Amniotic epithelial cell (primary cell): ENCODE measurements at places on chromosomes 6 and 20.

GRCh38 chr20:52425701-52426100, 234.1 kb upstream of the ZFP64 start:
- no peak for DNase-seq

GRCh38 chr6:24951811-24952299, 16.1 kb upstream of the RIPOR2 start:
- peak; percentile 14 for DNase-seq

- peak; percentile 51 for DNase-seq
Measured at GRCh38 chr6:113560908-113561307, 296.2 kb upstream of the MARCKS start.

DNA sequence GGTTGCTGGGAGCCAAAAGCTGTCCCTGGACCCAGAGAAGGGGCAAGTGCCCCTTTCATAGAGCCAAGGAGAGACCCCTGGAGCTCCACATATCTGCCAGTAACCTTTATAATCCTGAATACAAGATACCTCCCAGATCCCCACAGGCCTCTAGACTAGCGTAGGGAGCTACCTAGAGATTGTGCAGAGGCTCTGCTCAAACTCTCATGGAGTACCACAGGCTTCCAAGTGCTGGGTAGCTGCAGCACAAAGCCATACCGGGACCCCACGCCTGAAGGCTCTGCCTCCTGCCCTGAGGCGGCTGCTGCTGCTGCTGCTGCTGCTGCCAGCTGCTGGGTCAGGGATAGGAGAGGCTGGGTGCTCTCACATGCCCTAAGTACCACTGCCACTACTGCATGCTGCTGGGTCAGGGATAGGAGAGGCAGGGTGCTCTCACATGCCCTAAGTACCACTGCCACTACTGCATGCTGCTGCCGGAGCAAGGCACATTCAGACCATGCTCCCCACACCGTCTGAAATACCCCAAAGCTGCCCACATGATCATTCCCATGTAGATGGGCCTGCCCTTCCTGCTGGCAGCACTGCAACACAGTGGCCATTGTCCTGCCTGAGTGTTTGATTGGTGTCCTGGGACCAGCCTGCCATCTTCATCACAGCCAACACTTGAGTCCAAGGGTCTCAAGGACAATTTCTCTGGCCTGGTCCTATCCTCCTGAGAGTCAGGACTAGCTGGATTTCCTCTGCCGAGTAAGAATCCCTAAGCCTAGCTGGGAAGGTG, 1434.3 kb upstream of the ADGRB3 start:
- no peak for DNase-seq

- DNase-seq = no peak
Measured at GRCh38 chr20:46808565-46808964, 86.1 kb upstream of the EYA2 start.

DNA sequence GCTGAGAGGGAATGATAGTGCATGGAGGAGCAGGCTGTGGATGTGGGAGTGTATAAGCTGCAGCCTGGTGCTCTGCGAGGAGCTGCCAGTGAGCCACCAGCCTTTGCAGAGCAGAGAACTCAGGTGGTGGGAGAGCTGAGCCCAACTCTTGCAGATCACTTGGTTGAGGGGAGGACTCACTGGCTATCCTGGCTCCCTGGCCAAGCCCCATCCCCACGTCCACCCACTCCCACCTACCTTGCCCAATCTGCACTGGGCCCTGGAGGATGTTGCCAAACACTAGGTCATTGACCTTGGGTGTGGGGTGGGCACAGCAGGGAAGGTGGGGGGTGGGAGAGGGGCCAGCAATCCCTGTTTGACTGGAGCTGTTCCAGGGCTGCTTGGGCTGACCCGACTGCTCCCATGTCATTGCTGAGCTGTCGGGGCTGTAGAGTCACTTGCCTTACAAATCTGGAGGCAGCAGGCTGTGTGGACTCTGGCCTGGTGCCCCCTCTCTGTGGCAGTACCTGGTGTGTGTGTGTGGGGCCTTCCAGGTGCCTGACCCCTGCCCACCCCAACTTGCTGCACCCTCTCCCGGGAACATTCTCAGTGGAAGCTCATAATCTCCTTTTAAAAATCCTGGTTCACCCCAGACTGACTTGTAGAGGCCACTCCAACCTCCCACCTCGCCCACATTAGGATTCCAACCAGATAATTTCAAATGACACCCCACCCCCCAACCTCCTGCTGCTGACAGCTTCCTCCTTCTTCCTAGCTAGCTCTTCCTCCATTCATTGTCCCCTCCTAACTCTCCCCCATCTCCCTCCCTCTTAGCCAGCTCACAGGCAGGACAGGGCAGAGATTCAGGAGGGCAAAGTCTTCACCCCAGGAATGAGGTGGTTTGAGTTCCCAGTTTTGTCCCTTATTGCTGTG, 162.3 kb downstream of the MRPL14 start:
- no peak for DNase-seq

DNA sequence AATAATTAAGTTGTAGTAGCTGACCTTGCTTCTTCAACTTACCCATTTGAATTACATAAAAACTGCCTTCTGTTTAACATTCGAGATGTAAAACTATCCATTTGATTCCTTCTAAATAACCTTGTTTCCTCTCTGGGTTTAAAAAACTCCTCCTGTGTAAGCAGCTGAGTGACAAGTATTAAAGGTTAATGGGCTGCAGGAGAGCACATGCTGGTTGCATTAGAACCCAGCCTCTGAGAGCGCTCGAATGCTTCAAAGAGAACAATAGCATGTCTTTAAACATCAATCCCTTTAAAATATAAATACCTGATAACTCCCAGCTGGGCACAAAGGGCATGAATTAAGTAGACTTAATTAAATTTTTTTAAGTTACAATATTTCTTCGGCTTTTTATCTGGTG, 215.8 kb downstream of the EYA4 start:
- DNase-seq = no peak

- DNase-seq = no peak
Measured at GRCh38 chr6:56243518-56244070, 3.8 kb downstream of the COL21A1 start.

GRCh38 chr20:39751557-39752137, 789.5 kb downstream of the DHX35 start:
- no peak for DNase-seq

DNA sequence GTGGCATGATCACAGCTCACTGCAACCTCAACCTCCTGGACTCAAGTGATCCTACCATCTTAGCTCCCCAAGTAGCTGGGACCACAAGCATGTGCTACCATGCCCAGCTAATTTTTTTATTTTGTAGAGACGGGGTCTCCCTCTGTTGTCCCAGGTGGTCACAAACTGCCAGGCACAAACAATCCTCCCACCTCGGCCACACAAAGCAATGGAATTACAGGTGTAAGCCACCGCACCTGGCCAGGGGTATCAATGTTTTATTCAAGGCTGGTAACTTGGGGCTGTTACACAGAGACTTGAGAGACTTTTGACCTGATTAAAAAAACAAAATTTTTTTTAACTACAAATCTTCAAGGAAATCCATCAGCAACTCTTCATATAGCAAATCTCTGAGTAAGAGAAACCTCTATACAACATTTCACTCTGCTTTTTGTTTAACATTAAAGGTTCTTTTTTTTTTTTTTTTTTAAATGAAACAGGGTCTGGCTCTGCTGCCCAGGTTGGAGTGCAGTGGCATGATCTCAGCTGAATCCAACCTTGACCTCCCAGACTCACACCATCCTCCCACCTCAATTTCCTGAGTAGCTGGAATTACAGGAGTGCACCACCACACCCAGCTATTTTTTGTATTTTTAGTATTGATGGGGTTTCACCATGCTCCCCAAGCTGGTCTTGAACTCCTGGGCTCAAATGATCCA, 5.9 kb downstream of the EIF2S2 start:
- DNase-seq = no peak

GRCh38 chr20:1474817-1475603, 8.4 kb upstream of the NSFL1C start:
- no peak for DNase-seq

DNA sequence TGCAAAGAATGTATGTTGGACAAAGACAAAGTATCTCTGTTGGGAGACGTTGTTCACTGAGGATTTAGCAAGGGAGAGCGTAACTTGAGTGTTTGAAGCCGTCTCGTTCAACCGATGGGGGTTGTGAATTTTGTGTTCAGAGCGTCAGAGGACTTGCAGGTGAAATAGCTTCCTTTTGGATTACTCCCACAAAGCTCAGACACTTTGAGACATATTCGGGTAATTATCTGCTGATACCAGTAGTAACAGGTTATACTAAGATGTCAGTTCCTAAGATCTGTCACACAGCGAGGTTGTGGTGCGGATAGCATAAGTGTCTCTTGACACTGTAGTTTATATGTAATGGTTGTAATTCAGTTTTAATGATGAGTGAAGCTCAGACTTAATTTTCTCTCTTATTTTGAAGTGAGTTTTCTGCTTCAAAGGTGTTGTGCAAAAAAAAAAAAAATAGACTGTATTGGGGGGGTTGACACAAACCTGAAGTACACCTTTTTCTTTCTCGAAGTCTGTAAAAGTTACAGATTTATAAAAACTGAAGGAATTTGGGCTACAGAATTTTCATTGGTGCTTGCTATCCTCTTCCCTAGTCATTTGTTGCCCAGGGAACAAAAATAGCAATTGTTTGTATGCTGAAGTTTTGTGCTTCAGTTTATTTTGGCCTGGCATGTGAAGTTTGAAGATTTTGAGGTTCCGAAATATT, 1.7 kb downstream of the ASXL1 start:
- DNase-seq = peak; percentile 40

- DNase-seq = peak; percentile 9
Measured at GRCh38 chr6:151482290-151482689, 11.5 kb upstream of the CCDC170 start.

- DNase-seq = no peak
Measured at GRCh38 chr6:97866616-97867015, 583.6 kb upstream of the MMS22L start.

GRCh38 chr20:51727872-51728271, 40.3 kb downstream of the ATP9A start:
- no peak for DNase-seq

- no peak for DNase-seq
Measured at GRCh38 chr6:37710616-37711015, 12.9 kb upstream of the MDGA1 start.

DNA sequence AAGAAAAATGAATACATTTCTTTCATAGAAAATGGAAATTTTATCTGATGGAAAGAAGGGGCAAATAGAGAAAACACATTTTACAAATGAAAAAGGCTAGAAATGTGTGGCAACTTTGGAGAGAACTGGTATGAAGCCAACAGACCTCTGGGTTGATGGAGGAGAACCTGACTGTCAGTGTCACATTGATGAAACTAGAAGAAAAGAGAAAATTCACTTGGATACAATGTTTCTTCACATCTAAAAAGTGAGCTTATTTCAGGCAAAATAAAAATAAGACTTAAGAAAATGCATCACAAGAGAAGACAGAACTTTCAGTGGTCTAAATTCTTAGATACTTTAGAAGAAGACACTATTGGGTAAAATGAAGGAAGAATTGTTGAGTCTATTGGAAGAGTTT, at the start of gene OR12D2:
OR12D2 (plus strand) TSS at position 301 of the 400 bp plus-strand sequence. CDS start 1,069 bp downstream, outside the sequence.
- DNase-seq = no peak

DNA sequence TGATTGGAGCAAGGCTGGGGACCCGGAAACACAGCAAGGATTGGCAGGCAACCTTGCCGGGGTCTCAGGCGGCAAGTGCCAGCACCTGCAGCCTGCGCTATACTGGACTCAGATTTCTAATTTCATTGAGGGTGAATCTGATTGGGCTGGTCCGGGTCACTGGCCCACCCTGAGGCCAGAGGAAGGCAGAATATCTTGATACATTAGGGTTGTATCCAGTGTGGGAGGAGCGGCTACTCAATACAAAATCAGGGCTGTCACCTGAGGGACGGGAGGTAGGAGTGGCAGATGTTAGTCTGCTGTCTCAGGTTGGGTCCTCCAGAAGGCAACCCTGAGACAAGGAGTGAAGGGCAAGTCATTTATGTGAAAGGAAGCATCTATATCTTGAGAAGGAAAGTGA, 40.7 kb downstream of the BFSP1 start:
- DNase-seq = no peak

GRCh38 chr6:34063651-34064050, 82.2 kb downstream of the GRM4 start:
- peak; percentile 4 for DNase-seq

DNA sequence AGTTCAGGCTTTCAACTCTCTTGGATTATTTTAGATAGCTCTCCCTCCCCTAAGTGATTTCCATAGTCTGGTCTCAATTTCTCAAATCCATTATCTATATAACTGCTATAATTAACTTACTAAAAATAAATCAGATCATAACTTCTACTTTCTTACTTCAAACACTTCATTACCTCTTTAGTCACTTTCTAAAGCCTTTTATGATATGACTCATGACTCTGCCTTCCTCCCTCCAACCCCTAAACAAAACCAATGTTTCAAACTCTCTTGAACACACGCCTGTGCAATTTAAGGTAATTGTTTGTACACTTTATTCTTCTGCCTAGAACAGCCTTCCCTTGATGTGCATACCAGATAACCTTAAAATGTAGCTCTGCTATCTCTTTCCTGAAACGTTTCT, 100.5 kb downstream of the LMBRD1 start:
- peak; percentile 4 for DNase-seq

- no peak for DNase-seq
Measured at GRCh38 chr6:119966484-119966883, 616.9 kb upstream of the MAN1A1 start.

DNA sequence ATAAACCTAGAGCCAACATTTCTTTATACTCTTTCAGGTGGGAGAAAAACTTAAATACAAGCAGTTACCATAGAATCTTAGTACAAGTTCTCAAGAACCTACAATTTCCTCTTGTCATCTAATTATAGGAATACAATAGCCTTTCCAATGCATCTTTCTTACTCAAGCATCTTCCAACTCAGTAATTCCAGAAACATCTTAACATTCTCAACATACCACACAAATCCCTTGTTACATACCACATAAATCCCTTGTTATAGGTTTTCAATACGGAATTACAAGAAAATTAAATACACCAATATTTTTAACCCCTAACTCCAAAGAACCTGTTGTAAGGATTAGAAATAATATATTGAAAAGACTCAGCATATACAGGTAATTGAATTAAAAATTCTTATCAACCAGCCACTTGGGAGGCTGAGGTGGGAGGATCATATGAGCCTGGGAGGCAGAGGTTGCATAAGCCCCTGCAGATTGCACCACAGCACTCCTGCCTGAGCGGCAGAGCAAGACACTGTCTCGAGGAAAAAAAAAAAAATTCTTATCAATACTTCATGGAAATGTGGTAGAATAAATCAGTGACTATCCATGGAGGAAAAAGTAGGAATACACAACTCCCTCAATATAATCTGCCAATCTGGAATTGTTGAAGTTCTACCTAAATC, 127.5 kb upstream of the CCDC28A start:
- DNase-seq = peak; percentile 79

DNA sequence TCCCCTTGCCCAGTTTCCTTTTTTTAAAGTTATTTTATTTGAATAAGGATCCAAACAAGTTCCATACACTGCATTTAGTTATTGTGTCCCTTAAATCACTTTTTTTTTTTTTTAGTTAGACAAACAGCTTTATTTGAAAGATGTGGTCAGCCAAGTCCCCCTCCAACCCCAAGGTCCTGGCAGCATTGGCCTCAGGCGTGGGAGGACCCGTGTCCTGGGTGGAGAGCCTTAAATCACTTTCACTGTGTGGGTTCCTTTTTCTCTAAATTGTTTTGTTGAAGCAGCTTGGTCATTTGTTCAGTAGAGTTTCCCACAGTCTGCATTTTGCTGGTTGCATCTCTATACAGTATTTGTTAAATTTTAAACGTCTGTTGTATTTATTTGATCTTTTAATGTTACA, 5.2 kb upstream of the TBCC start:
- no peak for DNase-seq
